ENCODE measurements at places on chromosomes 5 and 9. TPM values are rescaled to one million over a fixed set of nuclear protein-coding genes. Genes with fewer than 3 reads are reported as not detected.

The TMCO6 gene
- polyA plus RNA-seq, result 15.4 TPM

The KIF24 gene
- polyA plus RNA-seq, result not detected

The GGTA1 gene
- not detected for polyA plus RNA-seq

DNA sequence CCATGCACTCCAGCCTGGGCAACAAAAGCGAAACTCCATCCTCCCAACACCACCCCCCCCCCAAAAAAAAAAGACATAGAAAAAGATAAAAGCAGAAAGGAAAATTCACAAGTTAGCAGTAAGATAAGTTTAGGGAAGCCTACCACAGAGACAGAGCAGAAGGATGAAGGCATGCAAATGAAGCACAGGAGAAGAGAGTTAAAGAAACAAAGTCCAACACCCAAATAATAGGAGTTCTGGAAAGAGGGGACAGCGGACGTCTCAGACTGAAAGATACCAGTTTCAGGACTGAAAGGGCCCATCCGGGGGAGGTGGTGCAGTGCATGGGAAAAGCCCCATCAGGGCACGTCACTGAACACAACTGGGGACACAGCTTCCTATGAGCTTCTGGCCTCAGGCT is 54.3 kb downstream of the OTULIN start:
- no peaks in the 10 kb centered on the region for H3K27me3 ChIP-seq
- no peak overlapping the region for H3K4me3 ChIP-seq
- no peak overlapping the region for H3K27ac ChIP-seq

DNA sequence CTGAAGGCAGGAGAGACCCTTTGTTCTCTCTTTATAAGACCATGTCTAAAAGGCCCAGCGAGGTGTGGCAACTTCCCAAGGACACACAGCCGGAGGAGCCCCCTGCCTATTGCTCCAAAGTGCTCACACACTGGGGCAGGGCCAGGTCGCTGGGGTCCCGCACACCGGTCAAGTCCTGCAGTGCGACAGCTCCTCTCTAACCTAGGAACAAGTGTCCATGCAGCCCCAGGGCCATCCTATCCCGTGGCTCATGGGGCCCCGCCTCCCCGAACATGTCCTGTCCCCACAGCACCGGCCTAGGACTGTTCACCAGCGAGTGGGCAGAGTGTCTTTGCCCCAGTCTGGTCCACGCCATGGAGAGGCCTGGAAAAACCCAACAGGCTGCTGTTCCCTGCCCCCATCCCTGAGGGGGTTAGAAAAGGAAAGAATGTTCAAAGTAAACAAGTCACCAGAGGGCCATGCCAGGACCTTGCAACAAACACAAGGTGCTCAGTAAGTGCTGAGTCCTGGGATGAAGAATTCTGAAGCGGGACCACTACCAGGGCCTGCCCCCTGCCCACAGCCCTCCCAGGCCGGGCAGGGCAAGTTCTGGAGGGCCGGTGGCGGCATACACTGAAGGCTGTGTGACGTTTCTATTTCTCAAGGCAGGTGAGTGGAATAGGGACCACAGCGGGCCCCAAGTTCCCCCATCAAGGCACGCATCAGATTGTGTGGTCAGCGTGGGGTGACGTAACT is 938 bp downstream of the NINJ1 start:
- H3K4me1 ChIP-seq, result peaks cover 57% of the 10 kb centered on the region
- H3K27me3 ChIP-seq, result no peaks in the 10 kb centered on the region

The OGN gene
- polyA plus RNA-seq, result 0.18 TPM

The SPINK13 gene
- not detected for polyA plus RNA-seq

The TAL2 gene
- not detected for polyA plus RNA-seq

DNA sequence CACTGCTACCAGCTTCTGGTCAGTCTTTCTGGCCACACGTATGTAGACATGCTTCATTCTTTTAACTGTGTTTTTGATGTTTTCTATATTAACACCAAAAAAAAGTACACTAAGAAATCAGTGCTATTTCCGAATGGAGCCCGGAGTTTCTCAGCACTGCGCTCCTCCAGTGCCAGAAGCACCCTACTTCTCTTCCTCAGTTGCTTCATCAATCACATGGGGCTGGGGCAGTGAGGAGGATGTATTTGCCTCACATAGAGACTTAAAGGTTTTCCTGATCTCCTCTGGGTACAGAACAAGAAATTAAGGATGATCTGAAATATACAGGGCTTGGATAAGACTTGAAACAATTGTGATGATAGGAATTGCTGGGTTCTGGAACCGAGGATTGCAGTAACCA is 148.0 kb downstream of the ERCC6L2 start:
- no peaks in the 10 kb centered on the region for H3K27me3 ChIP-seq
- H3K4me3 ChIP-seq, result no peak overlapping the region

DNA sequence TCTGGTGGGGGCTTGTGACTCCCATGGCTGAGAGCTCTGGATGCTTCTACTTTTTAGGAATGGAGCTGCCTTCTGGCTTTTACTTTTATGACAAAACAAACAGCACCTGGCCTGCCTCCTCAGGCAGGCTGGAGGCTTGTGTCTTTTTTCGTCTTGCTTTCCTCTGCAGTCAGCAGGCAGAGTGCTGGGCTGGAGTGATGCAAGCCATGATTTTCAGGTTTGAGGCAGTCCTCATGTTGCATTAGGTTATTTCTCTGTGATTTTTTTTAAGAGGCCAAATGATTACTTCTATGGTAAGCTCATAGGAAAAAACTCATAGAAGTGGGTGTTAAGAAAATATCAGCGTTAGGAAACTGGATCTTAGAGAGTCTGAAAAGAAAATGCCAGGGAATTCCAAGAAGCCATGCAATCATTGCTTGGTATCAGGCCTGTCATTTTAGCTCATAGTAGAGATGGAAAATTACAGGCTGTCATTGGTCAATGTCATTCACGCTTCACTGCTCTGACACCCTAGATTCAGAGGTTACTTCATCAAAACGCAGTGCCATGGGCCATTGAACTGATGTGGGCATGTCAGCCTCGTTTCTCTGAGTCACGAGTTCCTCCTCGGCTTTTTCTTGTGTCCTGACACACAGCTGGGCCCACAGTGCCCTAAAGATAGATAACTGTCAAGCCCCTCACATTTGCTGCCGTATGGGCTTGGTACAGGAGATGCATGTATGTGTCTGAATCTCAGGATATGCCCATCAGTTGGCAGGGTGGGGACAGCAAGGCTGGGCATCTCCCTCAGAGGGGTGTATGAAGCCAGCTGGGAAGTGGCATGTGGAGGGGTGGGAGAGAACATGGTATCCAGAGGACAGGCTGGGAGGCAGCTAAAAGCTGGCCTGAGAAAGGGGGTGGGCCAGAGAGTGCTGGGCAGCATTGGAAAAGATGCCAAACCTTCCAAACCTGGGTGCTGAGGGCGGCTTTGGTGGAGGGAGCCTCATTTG is 151.8 kb downstream of the HSPA4 start:
- H3K27ac ChIP-seq, result no peak overlapping the region
- DNase-seq, result no peak
- no peak overlapping the region for H3K4me3 ChIP-seq

DNA sequence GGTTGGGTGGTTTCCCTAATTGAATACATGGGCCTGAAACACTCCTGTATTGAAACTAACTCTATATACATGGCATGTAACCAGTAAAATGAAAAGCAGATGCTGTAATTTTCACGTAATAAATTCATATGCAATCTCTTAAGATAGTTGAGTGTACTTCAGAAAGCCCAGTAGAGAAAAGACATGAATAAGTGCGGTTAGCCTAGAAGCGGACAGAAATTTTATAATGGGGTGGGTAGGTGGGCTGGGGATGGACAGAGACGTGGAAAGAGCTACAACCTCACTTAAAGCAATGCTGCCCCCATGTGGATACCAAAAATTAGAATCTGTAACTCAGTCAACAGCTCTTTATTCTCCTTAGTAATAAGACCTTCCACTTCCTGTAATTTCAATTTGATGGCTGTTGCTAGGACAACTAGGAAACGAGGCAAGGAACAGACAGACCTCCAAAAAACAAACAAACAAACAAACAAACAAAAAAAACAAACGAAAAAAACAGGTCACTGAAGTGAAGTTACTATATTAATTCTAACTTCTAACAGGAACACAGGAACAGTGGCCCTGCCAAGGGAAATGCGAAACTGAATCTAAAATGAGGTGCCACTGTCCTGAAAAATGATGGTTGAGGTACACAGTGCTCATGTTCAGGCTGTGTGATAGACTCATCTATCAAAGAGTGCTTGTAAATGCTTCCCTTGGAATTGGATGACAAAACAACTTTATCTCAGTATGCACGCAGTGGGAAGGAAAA is 103.4 kb upstream of the GNA14 start:
- H3K27ac ChIP-seq, result no peak overlapping the region
- H3K4me1 ChIP-seq, result no peaks in the 10 kb centered on the region
- H3K36me3 ChIP-seq, result no peaks in the 10 kb centered on the region
- no peaks in the 10 kb centered on the region for H3K27me3 ChIP-seq

DNA sequence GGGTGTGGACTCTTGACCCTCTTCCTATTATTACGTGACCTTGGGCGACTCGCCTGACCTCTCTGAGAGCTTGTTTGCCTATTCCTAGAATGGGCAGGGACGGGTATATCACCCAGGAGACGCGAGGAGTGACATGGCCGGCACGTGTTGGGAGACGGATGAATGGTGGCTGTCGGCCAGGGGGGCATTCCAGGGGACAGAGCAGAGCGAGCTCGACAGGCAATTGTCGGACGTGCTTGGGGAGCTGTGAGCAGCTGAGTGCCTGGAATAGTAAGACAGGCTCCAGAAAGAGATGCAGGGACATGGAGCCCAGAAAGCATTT is 29.3 kb upstream of the UNC5A start:
- no peaks in the 10 kb centered on the region for H3K27me3 ChIP-seq
- no peaks in the 10 kb centered on the region for H3K4me1 ChIP-seq
- no peak overlapping the region for H3K27ac ChIP-seq
- H3K36me3 ChIP-seq, result no peaks in the 10 kb centered on the region

The NAIP gene
- polyA plus RNA-seq, result 1.8 TPM

- H3K36me3 ChIP-seq, result no peaks in the 10 kb centered on the region
- no peaks in the 10 kb centered on the region for H3K4me1 ChIP-seq
- no peaks in the 10 kb centered on the region for H3K27me3 ChIP-seq
- no peak overlapping the region for H3K27ac ChIP-seq
These were observed 176.5 kb upstream of the MAP3K1 start for GRCh38 chr5:56638768-56639238.

The FAM81B gene
- not detected for polyA plus RNA-seq

- H3K27ac ChIP-seq, result no peak overlapping the region
- H3K27me3 ChIP-seq, result no peaks in the 10 kb centered on the region
- no peaks in the 10 kb centered on the region for H3K36me3 ChIP-seq
These were observed 62.0 kb upstream of the CKS2 start for GRCh38 chr9:89249001-89249400.

DNA sequence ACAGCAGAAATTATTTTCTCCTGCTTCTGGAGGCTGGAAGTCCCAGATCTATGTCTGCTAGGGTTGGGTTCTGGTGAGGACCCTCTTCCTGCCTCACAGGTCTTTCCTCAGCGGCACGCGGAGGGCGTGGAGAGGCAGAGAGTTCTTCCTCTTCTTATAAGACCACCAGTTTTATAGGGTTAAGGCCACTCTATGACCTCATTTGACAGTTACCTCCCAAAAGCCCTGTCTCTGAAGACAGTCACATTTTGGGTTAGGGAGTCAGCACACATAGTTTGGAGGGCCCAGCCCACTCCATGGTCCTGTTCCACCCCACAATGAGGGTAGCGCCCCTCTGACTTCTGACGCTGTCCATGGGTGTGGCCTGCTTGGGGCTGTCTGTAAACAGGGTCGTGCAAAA is 46.7 kb downstream of the TRIP13 start:
- no peaks in the 10 kb centered on the region for H3K27me3 ChIP-seq
- no peak overlapping the region for H3K4me3 ChIP-seq
- H3K36me3 ChIP-seq, result no peaks in the 10 kb centered on the region
- H3K4me1 ChIP-seq, result no peaks in the 10 kb centered on the region

- H3K27ac ChIP-seq, result no peak overlapping the region
- H3K27me3 ChIP-seq, result no peaks in the 10 kb centered on the region
- DNase-seq, result no peak
- H3K4me1 ChIP-seq, result no peaks in the 10 kb centered on the region
- H3K36me3 ChIP-seq, result peaks cover 35% of the 10 kb centered on the region
- no peak overlapping the region for H3K4me3 ChIP-seq
These were observed 92.1 kb downstream of the NR3C1 start for GRCh38 chr5:143311428-143311827.

The MEIKIN gene
- 0.69 TPM for polyA plus RNA-seq

The TRPM6 gene
- not detected for polyA plus RNA-seq

All from CD8-positive, alpha-beta memory T cell (primary cell).